Activated T-helper 1 cell treated with anti-CD3 and anti-CD28 coated beads, Interleukin-2, amount 50 U/mL, for 16 hours (primary cell): ENCODE measurements at places on chromosomes 12 and 14.

- no peak for DNase-seq
These were observed 267.4 kb downstream of the ZFP36L1 start for GRCh38 chr14:68525516-68525915.

DNA sequence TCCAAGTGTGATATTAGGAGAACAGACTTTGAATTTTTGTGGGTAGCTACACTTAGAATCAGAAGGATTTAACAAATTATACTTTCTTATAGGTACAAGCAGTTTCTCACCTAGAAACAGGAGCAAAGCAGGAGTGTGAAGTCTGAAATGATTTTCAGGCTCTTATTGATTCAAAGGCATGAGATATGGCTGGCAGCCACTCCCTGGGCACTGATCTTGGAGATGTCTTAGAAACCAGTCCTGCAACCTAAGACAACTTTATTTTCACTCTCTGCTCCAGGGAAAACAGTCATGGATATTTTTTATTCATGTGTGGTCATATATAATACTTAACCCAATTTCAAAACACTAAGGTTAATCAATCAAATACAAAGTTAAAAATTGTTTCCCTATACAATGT is 254.9 kb upstream of the TMEM132C start:
- no peak for DNase-seq

DNA sequence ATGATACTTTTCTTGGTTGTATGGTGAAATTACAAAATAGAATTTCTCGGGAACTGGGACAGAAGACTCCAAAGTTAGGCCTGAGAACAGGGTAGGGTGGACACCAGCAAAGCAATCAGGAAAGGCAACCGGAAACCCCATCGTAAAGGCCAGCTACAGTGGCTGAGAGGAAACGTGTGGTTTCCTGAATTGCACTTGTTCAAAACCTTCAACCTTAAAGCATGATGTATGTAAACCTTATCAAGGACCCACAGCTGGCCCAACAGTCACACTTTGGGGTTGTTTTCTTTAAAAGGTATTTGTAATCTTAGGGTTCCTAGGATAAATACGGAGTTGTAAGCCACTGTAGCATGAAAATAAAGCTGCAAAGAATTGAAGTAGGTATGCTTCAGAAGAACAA is 2.2 kb upstream of the PTGDR start:
- DNase-seq = no peak

- no peak for DNase-seq
These were observed 19.5 kb upstream of the CDK17 start for GRCh38 chr12:96419576-96420276.

DNA sequence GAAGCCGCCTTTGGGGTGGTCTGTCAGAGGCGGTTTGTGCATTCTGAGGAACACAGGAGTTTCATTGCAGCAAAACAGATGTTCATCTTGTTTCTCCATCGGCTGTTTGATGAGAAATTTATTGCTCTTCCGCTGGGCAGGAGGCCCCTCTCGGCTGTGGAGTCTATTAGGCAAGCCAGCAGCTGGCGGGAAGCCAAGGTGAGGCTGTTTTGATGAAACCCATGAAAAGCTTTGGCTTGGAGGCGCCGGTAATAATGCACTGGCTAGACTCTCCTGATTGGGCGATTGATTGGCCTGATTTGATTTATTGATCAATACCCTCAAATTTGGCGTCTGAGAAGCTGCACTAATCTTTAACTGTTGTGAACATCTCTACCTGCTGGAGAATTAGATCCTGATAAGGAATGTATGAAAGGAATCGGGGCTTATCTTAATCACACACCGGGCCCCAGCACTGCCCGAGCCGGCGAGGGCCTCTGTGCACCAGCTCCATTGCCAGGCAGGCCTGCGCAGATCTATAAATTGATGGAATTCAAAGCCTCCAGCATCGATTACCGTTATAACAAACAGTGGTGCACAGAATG is 187.7 kb downstream of the PHETA1 start:
- no peak for DNase-seq

GRCh38 chr14:77186911-77187648 is 5.5 kb downstream of the TMEM63C start:
- no peak for DNase-seq

GRCh38 chr12:92928421-92928961 is 604 bp downstream of the EEA1 start:
- DNase-seq = no peak

DNA sequence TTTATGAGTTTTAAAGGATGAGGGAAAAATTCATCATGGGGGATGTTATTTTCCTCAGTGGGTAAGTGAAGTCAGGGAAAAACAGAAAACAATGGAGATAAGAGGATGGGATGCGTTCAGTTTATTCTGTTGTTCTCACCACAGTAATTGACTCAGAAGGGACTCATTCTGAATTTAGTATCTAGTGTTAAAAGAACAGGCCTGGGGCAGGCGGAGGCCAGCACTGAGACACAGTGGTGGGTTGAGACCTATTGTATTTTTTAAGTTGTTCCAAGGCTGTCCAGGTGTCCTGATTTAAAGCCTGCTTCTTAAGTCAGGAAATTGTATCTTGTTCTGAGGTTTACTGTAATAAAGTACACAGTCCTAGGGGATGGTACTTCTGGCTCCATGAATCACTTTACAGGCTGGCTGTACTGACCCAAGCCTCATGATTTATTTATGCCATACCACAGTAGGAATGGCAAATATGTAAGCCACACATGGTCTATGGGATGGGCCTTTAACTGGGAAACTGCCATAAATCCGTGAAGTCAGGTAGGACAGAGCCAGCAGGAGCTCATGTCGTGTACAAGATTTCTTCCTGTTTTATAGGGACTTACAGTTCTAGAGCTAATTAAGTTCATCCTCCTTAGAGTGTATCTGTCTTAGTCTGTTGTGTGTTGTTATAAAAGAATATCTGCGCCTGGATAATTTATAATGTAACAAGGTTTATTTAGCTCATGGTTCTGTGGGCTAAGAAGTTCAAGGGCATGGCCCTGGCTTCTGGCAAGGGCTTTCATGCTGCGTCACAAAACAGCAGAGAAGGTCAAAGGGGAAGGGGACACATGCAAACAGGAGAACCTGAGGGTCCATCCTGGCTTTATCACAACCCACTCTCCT is 244.1 kb downstream of the FBXL14 start:
- DNase-seq = no peak

- no peak for DNase-seq
These were observed 32.4 kb downstream of the BICD1 start for GRCh38 chr12:32139064-32139421.

DNA sequence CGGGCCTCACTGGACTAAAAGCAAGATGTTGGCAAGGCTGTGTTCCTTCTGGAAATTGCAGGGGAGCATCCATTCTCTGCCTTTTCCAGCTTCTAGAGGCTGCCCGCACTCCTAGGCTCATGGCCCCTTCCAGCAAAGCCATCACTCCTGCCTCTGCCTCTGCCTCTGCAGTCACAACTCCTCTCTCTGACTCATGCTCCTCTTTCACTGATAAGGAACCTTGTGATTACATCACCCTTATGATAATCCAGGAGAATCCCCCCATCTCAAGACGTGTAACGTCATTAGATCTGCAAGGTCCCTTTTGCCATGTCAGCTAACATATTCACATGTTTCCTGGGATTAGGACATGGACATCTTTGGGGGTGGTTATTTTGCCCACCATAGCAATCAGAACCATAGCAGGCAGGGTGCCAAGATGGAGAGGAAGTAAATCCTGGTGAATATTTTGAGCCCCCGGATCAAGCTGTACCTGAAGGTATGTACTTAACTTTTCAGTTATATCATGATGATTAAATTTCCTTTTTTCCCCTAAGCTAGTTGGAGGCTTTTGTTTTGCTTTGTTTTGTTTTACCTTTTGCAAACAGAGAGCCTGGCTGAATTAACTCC is 123.6 kb downstream of the SCARB1 start:
- DNase-seq = no peak

DNA sequence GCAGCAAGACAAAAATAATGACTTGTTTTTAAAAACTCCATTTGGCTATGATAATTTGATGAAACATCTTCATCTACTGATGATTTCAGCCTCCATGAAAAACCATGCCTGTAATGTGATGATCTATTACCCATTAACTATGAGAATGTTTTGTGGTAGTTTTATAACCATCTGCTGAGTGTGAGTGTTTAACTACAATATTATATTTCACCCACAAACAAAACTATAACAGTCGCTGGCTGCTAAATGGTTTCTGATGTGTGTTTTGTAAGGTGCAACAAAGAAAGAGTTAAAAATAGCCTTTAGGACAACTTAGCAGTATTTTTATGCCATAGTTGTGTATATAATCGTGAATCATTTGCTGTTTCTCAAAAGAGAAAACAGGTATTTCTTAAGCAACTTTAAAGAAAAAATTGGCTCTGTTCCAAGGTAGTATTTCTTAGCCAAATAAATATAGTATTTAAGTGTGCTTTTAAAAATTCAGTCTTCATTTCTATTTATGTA is 4.9 kb downstream of the PTHLH start:
- DNase-seq = no peak

DNA sequence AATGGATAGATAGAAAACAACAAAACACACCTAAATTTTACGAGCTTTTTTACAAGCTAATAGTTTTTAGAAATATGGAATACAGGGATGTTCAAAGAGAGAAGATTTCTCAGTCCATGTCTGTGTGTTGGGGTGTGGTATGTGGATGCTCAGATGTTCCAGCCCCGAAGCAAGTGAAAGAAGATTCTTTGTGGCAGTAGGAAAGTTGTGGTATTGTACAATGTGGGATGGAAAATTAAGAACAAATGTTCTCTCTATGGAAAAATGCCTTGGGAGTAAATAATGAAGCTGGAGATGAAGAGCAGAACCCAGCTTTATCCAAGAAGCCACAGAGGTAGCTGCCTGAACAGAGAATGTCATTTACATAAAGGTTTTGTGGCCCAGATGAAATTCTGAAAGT is 150.3 kb upstream of the PRKD1 start:
- no peak for DNase-seq

GRCh38 chr14:95319312-95320077 is at the start of gene CLMN:
CLMN (minus strand) TSS chr14:95319908; CDS start chr14:95319792, 116 bp downstream.
- peak; percentile 3 for DNase-seq
